ENCODE measurements at places on chromosomes 11 and 22.

DNA sequence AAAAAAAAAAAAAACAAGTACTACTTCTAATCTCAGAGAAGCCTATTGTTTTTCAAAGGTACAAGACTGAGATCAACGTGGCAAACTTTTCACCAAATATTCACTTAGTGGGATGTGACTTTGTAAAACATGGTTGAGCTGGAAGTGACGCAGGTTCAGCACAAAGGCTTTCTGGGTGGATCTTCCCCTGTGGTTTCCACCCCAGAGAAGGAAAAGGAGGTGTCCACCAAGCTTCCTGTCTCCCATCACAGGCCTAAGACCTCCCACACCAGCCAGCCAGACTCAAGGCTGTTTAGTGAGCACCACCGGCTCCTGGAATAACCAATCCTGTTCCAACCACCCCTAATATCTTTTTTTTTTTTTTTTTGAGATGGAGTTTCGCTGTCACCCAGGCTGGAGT, 5.7 kb downstream of the TMEM184B start:
- DNase-seq: no peak

- DNase-seq: no peak
Observed at GRCh38 chr22:23899042-23899745, 5.0 kb downstream of the MIF start.

DNA sequence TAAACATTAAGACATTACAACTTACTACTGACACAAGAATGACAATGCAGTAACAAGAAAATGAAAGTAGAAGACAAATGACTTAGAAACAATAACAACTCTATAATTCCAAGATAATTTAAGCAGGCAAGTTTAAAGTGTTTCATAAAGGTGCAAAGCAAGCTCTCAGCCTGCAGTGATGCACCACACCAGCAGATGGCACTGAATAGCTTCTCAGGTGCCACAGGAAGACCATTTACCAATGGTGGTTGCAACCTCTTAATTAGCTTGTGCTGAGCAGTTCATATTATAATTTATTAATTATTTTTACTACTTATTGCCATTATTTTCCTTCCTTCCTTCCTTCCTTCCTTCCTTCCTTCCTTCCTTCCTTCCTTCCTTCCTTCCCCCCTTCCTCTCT, 60.6 kb downstream of the NXPE2 start:
- peak; percentile 26 for DNase-seq

- peak; percentile 84 for DNase-seq
Observed at GRCh38 chr22:36065775-36066544, 37.3 kb upstream of the RBFOX2 start.

GRCh38 chr11:1197431-1197885, 25.4 kb upstream of the MUC5B start:
- no peak for DNase-seq

DNA sequence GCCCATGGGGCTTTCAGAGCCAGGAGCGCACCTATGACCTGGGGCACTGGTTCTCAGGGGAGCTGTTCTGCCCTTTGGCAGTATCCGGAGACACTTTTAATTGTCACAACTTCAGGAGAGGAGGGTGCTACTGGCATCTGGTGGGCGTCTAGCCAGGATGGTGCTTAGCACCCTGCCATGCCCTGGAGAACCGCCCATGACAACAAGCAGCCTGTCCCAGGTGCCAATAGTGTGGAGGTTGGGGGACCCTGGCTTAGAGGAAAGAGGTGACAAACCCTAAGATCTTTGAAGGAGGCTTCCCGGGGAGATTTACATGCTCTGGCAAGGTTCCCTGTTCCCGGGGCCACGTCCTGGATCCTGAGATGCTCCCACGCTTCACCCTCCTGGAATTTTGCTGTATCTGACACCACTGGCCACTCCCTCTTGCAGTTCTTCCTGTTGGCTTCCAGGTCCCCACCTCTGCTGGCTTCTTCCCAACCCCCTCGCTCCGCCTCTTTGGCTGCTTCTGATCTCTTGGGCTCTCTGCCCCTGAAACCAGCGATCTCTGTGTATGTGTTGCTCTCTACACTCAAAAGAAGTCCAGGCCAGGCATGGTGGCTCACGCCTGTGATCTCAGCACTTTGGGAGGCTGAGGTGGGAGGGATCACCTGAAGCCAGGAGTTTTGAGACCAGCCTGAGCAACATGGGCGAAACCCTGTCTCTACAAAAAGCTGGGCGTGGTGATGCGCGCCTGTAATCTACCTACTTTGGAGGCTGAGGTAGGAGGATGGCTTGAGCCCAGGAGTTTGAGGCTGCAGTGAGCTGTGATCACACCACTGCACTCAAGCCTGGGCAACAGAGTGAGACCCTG, 31.1 kb downstream of the FADS3 start:
- no peak for DNase-seq

DNA sequence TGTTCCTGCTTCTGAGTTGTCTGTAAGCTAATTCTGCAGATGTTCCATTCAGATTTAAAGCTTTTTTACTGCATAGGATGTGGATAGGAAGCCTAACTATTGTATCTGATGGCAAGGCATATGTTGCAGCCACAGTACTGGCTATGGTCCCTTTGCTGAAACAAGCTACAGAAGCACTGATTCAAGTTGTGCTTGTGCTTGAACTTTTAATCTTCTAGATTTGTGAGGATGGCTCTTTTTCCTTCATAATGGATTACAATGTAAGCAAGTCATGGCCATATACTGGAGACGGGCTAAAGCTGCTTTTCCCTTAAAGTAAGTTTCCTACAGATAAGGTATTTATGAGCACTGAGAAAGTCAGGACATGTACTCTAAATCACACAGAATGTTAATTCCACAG, 138.7 kb downstream of the PGR start:
- no peak for DNase-seq

GRCh38 chr11:70424765-70425344, 26.5 kb downstream of the CTTN start:
- DNase-seq: no peak

- DNase-seq: no peak
Observed at GRCh38 chr11:1218256-1218787, 4.5 kb upstream of the MUC5B start.

- DNase-seq: no peak
Observed at GRCh38 chr11:46664612-46665011, 35.8 kb downstream of the ARHGAP1 start.

- DNase-seq: no peak
Observed at GRCh38 chr11:57650739-57651090, 1.0 kb upstream of the YPEL4 start.

- DNase-seq: no peak
Observed at GRCh38 chr11:2317354-2318050, 15.7 kb downstream of the TSPAN32 start.
